GM18507 (cell line): ENCODE measurements at places on chromosomes 6 and 20.

GRCh38 chr20:23477223-23477622 is 13.7 kb upstream of the CST8 start:
- no peak for DNase-seq

DNA sequence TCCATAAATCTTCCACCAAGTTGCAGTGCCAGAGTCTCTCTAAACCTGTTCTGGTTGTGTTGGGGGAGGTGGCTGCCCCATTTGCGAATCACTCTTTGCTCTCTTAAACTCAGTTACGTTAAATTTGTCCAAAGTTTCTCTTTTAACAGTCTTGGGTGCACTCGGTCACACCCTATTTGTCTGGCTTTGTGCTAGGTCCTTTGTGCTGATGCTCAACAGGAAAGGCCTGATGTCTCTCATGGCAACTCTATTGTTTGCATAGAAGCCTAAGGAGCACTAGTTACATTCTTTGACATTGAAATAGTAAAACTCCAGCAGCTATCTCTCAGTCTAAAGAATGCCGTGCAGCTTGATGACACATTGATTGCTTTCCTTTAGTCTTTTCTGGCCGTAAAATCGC is 105.1 kb downstream of the TRMT11 start:
- no peak for DNase-seq

DNA sequence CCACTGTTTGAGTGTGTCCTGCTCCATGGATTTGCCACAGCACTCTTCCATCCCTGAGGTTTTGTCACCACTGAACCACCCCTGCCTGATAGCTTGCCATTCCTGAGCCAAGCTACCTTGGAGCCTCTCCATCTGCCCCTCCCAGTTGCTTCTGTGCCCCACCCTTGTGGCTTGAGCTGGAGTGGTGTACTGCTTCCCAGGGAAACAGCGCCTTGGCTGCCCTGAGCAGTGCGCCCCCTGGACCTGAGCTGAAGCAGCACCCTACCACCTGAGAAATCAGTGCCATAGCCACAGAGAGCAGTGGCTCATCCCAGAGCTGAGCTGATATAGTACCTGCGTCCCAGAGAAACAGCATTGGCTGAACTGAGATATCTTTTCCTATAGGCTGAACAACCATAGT is 40.3 kb downstream of the IL22RA2 start:
- DNase-seq: no peak

GRCh38 chr20:63982937-63983336 is 2.0 kb downstream of the PRPF6 start:
- DNase-seq: no peak

DNA sequence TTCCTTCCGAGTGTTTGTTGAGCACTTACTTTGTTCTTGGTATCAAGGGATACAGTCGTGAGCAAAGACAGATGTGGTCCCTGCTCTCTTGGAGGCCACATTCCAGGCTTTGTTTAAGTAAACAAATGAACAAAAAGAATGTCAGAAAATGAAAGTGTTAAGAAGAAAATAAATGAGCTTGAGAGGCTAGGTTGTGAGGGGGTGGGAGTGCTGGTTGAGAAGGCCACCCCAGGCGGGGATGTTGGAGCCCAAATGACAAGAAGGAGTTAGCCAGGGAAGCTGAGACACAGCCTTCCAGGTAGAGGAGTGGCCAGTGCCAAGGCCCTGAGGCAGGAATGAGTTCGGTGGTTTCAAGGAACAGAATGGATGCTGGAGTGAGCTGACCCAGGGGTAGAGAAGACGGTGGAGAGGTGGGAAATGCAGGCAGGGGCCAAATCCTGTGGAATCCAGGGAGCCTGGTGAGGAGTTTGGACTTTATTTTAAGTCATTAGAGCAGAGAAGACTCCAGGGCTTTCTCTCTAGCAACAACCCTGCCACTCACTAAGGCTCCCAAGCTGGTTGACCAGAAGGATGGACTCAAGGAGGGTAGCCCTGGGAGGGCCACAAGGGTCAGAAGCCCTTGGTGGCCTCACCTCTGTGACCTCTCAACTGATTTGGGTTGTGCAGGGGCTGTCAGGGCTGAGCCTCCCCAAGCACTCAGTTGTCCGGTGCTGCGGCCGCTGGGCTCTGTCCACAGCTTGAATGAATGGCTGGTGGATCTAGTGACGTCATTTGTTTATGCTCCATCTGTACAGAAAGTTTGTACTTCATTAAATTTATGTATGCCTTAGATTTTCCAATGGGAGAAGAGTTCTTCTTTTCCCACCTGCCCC is 66.0 kb upstream of the STX16 start:
- no peak for DNase-seq

GRCh38 chr6:33628401-33628964 is 7.4 kb downstream of the ITPR3 start:
- no peak for DNase-seq

GRCh38 chr20:44901974-44902373 is 7.9 kb upstream of the PABPC1L start:
- DNase-seq: no peak

DNA sequence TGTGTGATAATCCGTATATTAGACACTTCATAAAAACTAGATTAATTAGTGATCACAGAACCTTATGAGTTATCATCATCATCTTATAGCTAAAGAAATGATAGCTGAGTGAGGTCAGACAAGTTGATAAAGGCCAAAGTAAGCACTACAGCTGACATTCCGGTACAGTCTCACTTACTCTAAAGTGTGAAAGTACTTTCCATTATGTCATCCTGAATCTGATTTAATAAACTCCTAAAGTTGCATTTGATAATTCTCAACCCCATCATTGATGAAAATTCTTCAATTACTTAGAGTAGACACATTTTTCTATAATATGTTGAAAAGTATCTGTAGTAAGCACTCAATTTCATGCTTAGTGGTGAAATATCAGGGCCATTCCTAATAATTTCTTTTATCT is 385.2 kb upstream of the CHD6 start:
- no peak for DNase-seq

- no peak for DNase-seq
These were observed 228.2 kb downstream of the SOD2 start for GRCh38 chr6:159464816-159465215.

GRCh38 chr6:39366931-39367618 is 44.6 kb upstream of the KCNK16 start:
- DNase-seq: no peak

DNA sequence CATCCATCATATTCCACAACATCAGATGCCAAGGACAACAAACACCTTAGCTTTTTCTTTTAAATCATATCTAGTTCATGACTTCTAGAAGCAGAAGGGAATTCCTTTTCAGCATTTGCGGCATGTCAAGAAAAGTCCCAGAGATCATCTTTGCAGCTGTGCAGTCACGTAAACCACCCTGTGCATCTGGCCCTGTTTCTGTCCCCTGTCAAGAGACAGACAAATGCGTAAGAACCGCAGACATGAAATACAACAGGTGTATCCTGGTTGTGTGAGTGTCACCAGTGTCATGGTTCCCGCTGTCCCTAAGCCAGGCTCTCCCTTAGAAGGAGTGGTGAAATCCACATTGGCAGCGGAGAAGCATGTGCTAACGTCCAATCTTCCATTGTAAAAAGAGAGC is 28.1 kb downstream of the LY86 start:
- DNase-seq: no peak

DNA sequence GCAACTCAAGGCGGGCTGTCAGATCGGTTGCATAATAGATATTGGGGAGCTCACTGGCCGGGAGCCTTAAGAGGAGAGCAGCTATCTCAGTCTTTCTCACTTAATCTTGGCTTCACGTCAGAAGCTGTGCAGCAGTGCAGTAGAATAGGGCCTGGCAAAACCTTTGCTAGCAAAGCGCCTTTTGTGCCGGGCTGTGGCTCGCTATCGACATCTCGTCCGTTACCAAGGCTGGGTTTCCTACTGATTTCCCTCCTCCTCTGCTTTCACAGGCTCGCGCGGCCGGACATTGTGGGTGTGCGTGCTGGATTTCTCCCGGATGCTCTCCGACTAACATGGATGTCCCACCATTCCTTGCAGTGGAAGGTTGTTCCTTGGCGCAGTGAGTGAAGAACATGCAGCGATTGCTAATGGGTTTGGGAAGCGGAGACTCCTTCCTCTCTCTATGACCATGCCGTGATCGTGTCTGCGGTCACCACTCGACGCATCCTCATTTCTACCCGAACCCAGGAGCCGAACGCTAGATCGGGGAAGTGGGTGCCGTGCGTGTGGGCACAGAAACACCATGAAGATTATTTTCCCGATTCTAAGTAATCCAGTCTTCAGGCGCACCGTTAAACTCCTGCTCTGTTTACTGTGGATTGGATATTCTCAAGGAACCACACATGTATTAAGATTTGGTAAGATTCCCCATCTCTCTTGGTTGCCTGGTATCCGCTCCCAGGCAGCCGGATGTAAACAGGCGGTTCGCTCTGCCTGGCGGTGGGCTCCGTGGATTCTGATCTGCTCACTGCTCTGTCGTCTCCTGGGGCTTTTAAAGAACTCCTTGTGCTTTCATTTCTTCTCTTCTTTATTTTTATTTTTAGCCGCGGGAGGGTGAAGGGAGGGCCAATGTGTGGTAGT is 5.5 kb downstream of the GRIK2 start:
- no peak for DNase-seq

DNA sequence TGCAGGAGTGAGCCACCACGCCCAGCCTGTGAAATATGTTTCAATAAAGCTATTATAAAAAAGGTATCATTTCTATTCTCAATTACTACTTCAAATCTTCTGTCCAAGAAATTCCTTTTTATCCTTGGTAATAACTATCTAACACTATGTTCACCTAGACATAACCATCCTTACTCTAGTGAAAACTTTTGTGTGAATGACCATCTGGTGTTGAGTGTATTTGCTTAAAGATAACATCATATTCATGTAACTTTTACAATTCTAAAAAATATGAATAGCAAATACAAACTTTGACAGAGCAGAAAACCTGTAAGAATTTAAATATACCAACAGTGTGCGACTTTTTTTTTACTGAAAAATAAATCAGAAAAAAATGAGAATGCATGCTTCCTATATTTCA is 96.9 kb downstream of the MAP3K5 start:
- no peak for DNase-seq
